ENCODE measurements at places on chromosomes 12 and 14. TPM values are rescaled to one million over a fixed set of nuclear protein-coding genes. Genes with fewer than 3 reads are reported as not detected.
A peak's percentile ranks its signal among the peaks of the same experiment; 100 is the strongest.

DEPDC4 gene
- total RNA-seq: 1.9 TPM

LMO3 gene
- total RNA-seq: not detected

GRCh38 chr12:56785141-56785865, 22.2 kb downstream of the HSD17B6 start:
- DNase-seq: no peak

GRCh38 chr14:20458031-20458789, 3.0 kb downstream of the PIP4P1 start:
- no peak for DNase-seq

GRCh38 chr12:67748743-67749040, 100.1 kb downstream of the DYRK2 start:
- DNase-seq: peak; percentile 34

- DNase-seq: peak; percentile 68
Observed at GRCh38 chr12:31732926-31733548, 4.2 kb upstream of the AMN1 start.

GRCh38 chr12:105939181-105939721, 199.5 kb downstream of the NUAK1 start:
- no peak for DNase-seq

DNA sequence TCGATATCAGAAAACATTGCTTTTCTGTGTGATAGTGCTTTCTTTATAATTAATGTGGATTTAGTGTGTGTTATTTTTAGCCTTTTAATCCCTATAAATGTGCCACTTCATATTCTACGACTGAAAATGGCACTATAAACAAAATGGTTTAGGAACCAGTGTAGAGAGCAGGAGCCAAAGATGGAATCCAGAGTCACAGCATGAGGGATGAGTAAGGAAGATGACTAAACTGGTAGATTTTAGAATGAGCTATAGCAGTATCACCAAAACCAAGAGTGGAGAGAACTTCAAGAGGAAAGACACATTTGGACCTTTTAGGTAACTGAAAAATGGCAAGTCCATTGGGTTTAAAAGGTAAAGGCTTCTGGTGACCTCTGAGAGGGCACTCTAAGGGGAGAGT, 887.2 kb downstream of the NRXN3 start:
- no peak for DNase-seq

GRCh38 chr12:460261-461230, 807 bp downstream of the B4GALNT3 start:
- DNase-seq: no peak
